ENCODE measurements at places on chromosomes 4 and X. TPM values are rescaled to one million over a fixed set of nuclear protein-coding genes. Genes with fewer than 3 reads are reported as not detected.

Gene RAPGEF2
- total RNA-seq, result 33.1 TPM

Gene FDCSP
- total RNA-seq, result not detected

Gene HTRA3
- not detected for total RNA-seq

Gene TMEM31
- total RNA-seq, result not detected

Gene CD38
- 29.5 TPM for total RNA-seq

Gene CITED1
- total RNA-seq, result 0.46 TPM

Gene MSL3
- 31.0 TPM for total RNA-seq

All from activated CD8-positive, alpha-beta memory T cell treated with anti-CD3 and anti-CD28 coated beads for 36 hours (primary cell).